Activated T-cell treated with anti-CD3 and anti-CD28 coated beads, Interleukin-2, amount 50 U/mL, for 4 hours (primary cell): ENCODE measurements at places on chromosomes 3 and 15.
A peak's percentile ranks its signal among the peaks of the same experiment; 100 is the strongest.

- no peak for DNase-seq
Measured at GRCh38 chr15:91593067-91593466, 260.4 kb upstream of the SLCO3A1 start.

DNA sequence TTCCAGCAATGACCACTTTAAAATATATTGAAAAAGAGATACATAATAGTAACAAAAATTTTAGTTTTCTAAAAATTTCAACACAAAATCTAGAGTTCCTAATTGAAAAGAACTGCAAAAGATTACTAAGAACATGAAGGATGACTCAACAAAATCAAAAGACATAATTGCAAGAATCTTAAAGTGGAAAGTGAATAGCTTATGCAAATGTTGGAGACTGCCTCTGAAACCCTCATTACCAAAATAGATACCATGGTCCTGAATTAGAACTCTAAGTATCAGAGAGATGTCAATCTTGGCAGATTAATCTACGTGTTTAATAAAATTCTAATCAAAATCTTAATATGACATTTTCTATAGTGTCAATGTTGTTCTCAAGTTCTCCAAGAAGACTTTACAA is 60.7 kb upstream of the SGO1 start:
- DNase-seq = no peak

- no peak for DNase-seq
Measured at GRCh38 chr15:83515164-83515563, 68.0 kb downstream of the SH3GL3 start.

DNA sequence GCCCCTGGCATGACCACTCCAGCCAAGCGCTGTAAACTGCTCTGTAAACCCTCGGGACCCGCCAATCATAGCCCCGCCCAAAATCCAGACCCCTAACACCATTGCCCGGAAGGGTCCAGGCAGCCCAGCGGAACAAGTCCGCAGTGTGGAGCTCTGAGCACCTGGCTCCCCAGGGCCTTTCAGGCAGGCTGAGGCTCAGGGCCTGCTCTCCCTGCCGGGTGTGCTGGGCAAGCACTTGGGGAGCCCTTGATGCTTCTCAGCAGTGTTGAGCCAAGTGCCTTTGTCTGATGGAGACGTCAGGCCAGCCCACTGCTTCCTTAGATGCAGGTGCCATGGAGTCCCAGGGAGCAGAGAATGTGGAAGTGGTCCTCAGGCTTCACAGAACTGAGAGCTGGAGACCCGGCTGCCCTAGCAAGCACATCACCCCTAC is 106.2 kb downstream of the TLE3 start:
- no peak for DNase-seq

DNA sequence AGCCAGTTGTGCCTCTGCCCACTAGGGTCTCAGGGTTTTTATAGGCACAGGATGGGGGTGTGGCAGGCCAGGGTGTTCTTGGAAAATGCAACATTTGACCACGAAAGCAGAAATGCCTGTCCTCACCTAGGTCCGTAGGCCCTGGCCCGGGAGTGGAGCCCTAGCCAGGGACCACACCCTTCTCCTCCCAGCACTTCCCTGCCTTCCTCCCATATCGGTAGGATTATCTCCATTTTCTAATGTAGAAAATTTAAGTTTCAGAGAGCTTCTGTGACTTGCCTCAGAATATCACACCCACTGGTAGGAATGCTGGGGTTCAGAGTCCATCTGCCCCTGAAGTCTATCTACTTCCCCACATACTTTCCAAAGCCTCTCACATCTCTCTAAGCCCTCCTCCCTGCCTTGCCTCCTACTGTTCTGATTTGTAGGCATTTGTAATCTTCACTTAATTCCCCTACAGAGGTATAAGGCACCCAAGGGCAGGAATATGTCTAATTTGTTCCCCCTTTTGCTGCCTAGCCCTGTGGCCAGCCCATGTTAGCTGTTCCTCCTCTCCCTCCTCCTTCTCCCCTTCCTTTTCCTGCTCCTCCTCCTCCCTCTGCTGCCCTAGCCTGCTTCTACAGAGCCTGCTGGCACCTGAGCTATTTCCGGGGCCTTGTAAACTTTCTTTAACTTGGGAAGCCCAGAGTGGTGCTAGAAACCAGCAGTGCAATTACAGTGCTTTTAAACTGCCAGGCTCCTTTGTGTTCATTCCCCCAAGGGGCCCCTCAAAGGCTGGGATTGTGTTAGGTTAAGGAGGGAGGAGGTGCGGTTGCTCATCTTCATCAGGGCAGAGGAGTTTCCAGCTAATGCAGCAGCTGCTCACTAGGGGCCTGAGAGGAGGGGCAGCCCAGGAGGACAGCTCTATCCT is 71.1 kb downstream of the MRPL46 start:
- DNase-seq = no peak

- DNase-seq = no peak
Measured at GRCh38 chr15:91473894-91474545, 374.0 kb downstream of the SV2B start.

GRCh38 chr3:57911593-57911992 is 96.6 kb upstream of the FLNB start:
- no peak for DNase-seq

DNA sequence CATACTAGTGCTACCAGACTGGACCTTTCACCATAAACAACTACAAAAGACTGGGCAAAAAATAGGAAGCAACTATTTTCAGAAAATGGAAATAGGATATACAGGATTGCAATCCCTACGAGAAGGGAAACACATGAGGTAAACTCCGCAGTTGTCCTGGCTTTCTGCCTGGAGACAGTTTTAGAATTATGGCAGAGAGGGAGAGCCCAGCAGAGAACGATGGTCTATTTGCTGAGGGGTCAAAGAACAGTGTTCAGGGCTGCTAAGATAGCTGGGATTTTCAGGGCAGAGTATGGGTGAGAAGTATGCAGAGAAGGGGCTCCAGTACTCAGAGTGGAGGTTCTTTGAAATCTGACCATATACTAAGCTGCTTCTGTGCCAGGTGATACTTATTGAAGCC is 163.4 kb downstream of the CHDH start:
- no peak for DNase-seq

GRCh38 chr15:41423979-41424659 is 7.2 kb downstream of the RTF1 start:
- DNase-seq = no peak

- no peak for DNase-seq
Measured at GRCh38 chr3:46006238-46007032, 10.8 kb upstream of the FYCO1 start.

GRCh38 chr3:141412936-141413354 is 44.6 kb downstream of the ZBTB38 start:
- no peak for DNase-seq

- DNase-seq = no peak
Measured at GRCh38 chr3:4320096-4320911, 17.1 kb downstream of the SETMAR start.

DNA sequence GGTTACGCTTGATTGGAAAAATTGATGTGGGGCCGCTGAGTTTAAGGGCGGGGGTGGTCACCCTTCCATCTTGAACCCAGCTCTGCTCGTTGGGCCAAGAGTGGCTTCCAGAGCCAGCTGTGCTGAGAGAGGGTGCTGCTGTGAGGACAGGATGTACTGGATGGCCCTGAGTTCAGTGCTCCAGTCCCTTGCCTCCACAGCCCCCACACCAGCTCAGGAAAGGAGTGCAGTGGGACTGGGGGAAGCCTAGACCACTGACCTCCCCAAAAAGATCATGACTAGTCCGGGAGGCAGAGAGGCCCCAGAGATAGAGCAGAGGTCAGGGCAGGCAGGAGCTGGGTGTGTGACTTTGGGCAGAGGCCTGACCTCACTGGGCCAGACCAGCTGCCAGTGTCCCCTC is 4.0 kb upstream of the PTH1R start:
- DNase-seq = no peak

GRCh38 chr15:69058830-69059556 is 44.5 kb downstream of the NOX5 start:
- peak; percentile 70 for DNase-seq

DNA sequence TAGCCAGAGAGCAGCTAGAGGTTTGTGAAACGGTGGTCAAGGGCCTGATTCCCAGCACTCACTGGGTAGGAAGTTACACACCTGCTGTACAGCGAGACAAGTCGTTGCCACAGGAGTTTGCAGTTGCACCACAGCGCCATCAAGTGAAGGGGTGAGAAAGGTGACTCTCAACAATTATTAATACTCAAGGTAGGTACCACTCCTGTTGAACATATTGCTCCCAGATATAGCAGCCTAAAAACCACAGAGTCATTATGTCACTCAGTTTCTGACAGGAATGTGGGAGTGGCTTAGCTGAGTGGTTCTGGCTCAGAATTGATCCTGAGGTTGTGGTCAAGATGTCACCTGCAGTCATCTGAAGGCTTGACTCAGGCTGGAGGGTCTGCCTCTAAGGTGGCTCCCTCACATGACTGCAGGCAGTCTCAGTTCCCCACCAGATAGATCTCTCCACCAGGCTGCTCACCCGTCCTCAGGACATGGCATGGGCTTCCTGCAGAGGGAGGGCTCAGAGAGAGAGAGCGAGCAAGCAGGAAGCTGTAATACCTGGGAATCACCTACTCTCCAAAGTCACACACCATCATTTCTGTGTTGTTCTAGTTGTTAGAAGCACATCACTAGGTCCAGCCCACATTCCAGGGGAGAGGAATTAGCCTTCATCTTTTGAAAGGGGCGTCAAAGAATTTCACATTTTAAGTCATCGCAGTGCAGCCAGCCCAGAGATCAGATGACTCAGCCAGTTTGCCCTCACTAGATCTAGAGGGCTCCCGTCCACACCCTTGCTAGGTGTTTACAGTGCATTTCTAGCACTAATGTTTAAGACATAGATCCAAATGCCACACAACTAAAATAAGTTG is 17.0 kb upstream of the ANO10 start:
- DNase-seq = peak; percentile 17

DNA sequence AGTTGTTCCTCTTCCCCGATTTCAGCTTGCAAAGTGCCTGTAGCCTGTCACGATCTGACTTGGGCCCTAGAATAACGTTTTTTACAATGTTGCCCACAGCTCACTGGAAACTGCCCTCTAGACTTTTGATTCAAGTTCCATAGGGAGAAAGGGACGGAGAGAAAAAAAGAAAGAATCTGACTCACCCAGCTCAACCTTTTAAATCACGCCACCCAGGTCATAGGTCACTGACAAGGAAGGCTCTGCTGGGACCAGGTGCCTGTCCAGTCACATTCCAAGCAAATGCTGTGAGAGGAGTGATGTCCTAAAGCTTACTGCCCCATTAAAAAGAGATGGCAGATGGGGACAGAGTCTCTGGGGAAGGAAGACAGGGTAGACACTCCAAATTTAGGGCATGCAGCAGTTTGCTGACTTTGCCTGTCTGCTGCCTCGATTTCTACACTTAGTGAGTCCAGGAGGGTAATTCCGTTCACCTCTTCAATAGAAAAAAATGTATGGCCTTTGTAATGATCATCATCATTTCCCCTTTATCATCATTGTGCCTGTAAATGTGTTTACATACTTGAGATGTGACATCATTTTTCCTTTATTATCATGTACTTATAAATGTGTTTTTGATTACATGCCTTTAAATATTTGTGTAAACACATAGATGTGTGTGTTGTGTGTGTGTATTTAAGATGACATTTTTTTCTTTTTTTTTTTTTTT is 8.4 kb upstream of the MYO1E start:
- no peak for DNase-seq

GRCh38 chr3:140128631-140129030 is 193.6 kb downstream of the CLSTN2 start:
- DNase-seq = no peak

DNA sequence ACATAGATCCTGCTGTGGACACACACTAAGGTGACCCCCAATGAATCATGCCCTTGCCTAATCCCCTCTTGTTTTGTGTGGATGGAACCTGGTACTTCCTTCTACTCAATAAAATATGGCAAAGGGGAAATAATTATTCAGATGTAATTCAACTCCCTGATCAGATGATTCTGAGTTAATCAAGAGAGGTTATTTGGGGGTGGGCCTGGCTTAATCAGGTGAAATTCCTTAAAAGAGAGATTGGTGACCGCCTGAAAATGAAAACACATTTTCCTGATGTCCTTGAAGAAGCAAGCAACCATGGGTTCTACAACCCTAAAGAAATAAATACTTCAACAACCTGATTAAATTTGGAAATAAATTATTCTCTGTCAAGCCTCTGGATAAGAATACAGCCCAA is 8.3 kb upstream of the SLITRK3 start:
- DNase-seq = no peak

DNA sequence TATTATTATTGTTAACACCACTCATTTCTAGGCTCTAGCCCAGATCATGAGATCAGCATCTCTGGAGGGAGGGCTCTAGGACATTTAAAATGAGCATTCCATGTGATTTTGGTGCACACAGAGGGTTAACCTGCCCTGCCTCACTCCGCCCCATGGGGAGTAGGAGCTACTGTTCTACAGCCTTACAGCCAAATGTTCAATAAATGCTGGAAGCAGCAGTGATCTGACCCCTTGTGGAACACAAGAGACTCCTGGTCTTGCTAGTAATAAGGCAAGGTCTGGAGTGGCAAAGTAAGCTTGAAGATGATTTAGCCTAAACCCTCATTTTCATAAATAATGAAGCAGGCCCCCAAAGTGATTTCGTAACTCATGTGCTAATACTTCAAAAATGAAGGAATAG is 166.4 kb upstream of the EOMES start:
- no peak for DNase-seq

DNA sequence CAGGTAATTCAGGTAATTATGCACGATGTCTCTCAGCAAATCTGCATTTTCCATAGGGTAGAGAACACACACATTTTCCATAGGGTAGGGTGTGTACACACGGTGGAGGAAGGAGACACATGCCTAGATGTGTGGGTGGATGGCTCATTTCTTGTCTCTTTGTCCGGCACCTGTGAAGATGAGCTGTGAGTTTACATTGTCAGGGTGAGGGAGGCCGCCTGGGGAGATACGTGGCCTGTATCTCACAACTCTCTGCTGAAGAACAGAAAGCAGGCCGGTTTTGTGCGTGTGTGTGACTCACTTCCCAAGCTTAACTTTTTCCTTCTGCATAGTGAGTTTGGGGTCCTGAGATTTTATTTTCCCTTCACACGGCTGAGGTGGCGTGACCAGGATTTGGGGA is 60.3 kb downstream of the SLC6A6 start:
- DNase-seq = no peak

- DNase-seq = no peak
Measured at GRCh38 chr3:71135373-71136088, 448.0 kb downstream of the FOXP1 start.

- no peak for DNase-seq
Measured at GRCh38 chr3:36312351-36312750, 68.0 kb upstream of the STAC start.

DNA sequence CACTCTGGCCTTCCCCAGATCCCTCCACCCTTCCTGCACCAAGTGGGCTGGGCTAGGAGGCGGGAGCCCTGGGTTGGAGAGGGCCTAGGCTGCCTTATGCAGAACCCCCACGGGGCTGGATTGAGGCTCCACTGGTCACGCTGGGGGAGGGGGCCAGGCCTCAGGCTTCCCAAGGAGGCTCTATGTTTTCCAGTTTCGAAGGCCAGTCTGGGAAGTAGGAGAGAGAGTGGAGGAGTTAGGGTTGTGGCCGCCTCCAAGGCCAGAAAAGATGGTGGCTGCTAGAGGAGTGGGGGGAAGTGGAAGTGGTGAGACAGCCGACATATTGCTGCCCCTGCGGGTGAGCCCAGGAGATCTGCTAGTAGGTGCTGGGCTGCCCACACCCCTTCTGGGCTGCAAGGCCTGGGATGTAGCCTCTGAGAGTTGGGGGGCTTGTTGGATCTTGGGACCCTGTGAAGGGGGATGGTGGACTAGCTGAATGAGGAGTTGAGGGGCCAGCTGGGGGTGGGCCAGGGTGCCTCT is 1.2 kb downstream of the GNAI2 start:
- no peak for DNase-seq

GRCh38 chr3:54157860-54158259 is 35.5 kb downstream of the CACNA2D3 start:
- no peak for DNase-seq
